HFFc6 (cell line): ENCODE measurements at places on chromosomes 7 and 10. TPM values are rescaled to one million over a fixed set of nuclear protein-coding genes. Genes with fewer than 3 reads are reported as not detected.
A peak's percentile ranks its signal among the peaks of the same experiment; 100 is the strongest.

SCIN gene
- total RNA-seq = 1.3 to 50.8 TPM (median 1.7 TPM) in 3 replicates

DNA sequence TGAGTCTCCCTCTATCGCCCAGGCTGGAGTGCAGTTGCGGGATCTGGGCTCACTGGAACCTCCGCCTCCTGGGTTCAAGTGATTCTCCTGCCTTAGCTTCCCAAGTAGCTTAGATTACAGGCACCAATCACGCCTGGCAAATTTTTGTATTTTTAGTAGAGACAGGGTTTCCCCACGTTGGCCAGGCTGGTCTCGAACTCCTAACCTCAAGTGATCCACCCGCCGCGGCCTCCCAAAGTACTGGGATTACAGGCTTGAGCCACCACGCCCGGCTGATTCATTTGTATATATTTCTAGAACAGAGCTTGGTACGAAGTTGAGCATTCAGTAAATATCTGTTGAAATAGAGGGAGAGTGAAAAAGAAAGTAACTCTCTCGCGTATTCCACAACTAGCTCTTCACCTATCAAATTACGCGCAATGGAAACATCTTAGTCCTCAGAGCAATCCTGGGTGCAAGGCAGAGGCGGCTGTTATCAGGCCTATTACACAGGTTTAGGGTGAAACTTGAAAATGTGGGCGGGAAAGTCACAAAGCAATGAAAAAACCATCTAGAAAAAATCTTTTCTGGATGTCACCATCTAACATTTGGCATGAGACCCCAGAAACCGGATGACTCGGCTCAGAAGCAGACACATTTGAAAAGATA lies 707 bp upstream of the GHITM start:
- no peak for DNase-seq

GRCh38 chr10:26485150-26485941 lies 47.2 kb downstream of the APBB1IP start:
- DNase-seq = peak; percentile 80

GRCh38 chr7:16644636-16645592 lies 640 bp downstream of the ANKMY2 start:
- peak; percentile 54 for DNase-seq

- no peak for DNase-seq
Measured at GRCh38 chr10:91022924-91023699, 102.2 kb upstream of the ANKRD1 start.

GRCh38 chr10:62186999-62187675 lies 81.5 kb downstream of the RTKN2 start:
- no peak for DNase-seq

DNA sequence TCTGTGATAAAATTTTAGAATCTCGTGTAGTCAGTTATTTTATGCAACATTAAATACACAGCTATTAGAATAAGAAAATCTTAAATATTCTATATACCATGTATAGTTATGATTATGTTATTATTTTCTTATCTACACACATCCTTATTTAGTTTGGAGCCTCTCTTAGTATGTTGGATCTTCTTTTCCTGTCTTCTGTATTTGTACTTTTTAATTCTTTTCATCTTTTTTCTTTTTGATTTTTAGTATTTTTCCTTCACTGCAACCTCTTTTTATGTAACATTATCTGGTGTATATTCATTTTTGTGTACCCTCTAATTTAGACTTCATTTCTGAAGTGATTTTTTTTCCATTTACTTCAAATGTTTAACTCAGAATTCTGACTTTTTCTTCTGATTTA lies 48.9 kb downstream of the ZMYND11 start:
- no peak for DNase-seq

CH25H gene
- total RNA-seq = 0.09 to 0.25 TPM in 2 of 3 replicates, not detected in the other

GRCh38 chr10:103397191-103397825 lies 882 bp downstream of the PDCD11 start:
- DNase-seq = no peak

GRCh38 chr10:122650331-122650730 lies 49.3 kb downstream of the C10orf120 start:
- no peak for DNase-seq

EGFR gene
- 61.6 to 83.1 TPM (median 73.8 TPM) in 3 replicates for total RNA-seq

ANKRD61 gene
- total RNA-seq = 0.18 TPM in 2 of 3 replicates, not detected in the other

DNA sequence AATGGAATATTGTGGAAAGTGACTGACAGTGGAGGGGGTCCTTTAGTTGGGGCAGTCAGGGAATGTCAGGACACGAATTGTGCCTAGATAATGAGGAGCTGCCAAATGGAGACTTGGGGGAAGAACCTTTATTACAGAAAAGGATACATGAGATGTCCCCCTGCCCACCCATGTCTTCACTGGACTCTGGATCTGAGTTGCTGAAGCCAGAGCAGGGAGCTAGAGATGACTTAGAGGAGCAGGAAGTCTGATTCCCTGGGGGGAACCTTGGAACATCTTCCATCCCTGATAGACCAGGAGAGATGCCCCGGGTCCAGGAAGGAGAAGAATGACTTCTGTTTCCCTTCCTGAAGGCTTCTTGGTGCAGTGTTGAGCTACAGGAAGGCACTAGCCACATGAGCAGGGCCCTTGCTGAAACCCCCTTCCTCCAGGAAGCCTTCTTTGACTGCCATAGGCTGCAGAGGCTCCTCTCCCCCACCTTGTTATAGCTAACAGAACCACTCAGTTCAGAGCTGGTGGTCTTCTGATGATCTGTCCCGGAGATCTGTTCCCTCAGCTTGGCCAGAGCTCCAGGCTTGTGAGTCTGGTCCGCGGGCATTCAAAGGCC lies 747 bp upstream of the NEURL1 start:
- DNase-seq = no peak
